ENCODE measurements at places on chromosomes 7 and 10. TPM values are rescaled to one million over a fixed set of nuclear protein-coding genes. Genes with fewer than 3 reads are reported as not detected.
A peak's percentile ranks its signal among the peaks of the same experiment; 100 is the strongest.

GRCh38 chr10:33106767-33107166, 148.7 kb upstream of the ITGB1 start:
- DNase-seq = no peak

GRCh38 chr10:85492684-85493083, 873.9 kb downstream of the GRID1 start:
- no peak for DNase-seq

DNA sequence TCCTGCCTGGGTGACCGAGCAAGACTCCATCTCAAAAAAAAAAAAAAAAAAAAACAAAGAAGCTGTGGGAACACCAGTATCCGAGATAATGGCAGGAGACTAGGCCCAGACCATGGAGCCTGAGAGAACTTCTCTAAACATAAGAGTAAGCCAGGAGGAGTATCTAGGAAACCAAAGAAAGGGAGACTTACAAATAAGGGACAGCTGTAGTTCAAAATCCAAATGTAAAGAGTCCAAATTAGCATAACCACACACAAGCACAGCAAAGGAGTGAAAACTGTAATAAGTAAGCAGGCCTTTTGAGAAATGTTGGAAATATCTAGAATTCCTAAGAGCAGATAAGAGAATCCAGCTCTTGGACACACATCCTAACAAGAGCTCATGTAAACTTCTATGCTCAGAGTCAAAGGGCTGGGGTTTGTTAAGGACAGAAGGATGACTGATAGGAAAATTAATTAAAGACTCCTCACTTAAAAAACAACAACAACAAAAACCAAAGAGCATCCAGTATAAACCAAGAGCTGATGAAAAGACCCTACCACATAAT, 15.8 kb downstream of the ZNF25 start:
- DNase-seq = no peak

- no peak for DNase-seq
These were observed 259.7 kb downstream of the EXOC4 start for GRCh38 chr7:133512560-133512959.

- no peak for DNase-seq
These were observed 18.0 kb downstream of the CALU start for GRCh38 chr7:128757203-128757602.

- no peak for DNase-seq
These were observed 111.9 kb downstream of the TCERG1L start for GRCh38 chr10:131199646-131200045.

GRCh38 chr10:2893158-2893845, 174.0 kb upstream of the PFKP start:
- peak; percentile 13 for DNase-seq

DNA sequence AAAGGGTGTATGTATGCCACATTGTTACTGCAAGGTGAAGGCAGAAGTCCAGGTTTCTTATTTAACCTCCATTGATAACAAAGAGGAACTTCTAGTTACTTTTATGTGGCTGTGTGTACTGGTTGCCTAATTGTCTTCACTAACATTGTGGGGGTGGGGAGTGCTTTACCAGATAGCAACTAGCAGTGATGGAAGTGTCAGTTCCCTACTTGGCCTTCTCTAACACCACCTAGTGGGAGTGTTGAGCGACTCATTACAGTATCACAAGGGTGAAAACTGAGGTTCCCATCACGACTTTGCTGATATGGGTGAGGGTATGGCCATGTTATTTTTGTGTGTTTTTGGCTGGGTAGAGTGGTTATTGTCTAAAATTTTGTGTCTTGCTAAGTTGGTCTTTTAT, 274.4 kb downstream of the THSD7A start:
- peak; percentile 48 for DNase-seq

- no peak for DNase-seq
These were observed 82.1 kb downstream of the PDGFA start for GRCh38 chr7:437329-438251.

DNA sequence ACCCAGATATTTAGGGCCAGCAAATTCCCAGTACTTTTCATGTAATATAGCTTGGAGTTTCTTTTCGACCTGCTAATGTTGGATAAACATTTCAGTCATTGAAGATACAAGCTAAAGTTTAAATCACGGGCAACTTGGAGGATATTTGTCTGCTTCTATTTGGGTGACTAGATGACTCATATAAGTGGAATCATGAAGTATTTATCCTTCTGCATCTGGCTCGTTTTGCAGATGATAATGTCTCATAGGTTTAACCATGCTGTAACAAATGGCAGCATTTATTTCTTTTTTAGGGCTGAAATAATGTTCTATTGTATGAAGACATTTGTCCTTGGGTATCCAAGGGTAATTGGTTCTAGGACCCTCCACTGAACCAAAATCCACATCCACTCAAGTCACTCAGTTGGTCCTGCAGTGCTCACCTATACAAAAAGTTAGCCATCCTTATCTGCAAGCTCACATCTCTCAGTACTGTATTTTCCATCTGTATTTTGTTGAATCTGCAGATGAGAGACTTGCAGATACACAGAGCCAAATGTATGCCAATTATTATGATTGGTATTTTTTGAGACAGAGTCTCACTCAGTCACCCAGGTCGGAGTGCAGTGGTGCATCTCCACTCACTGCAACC, 187.2 kb upstream of the CSTF2T start:
- no peak for DNase-seq

DNA sequence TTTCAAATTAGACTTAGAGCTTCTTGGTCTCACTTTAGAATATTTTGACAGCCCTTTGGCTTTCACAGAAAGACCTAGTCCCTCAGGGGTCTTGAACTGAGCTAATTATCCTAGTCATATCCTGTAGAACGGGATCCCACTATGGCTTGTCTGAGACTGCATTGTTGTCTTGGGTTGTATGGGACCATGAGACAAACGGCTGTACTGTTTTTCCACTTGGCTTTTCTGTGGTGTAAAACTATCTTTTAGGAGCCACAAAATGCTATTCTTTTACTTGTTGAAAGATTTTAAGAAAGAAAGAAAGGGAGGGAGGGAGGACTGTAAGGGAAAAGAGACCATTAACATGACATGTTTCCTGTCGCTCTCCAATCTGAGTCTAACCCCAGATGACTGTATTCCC, 432.5 kb downstream of the AUTS2 start:
- DNase-seq = no peak

DNA sequence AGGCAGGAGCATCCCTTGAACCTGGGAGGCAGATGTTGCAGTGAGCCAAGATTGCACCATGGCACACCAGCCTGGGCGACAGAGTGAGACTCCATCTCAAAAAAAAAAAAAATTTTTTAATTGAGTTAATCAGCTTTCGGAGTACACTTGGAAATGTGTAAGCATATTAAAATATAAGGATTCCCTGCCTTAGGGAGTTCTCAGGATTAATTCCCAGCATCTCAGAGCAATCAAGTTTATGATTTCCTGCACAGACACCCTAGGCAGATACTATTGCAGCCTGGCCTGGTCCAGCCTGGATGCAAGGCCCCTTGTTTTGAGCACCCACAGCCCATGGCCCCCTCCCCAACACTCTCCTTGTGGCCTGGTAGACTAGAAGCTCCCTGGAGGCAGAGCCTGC, 39.8 kb downstream of the GFRA1 start:
- DNase-seq = no peak

GRCh38 chr10:107473225-107473624, 308.7 kb upstream of the SORCS1 start:
- DNase-seq = no peak

DNA sequence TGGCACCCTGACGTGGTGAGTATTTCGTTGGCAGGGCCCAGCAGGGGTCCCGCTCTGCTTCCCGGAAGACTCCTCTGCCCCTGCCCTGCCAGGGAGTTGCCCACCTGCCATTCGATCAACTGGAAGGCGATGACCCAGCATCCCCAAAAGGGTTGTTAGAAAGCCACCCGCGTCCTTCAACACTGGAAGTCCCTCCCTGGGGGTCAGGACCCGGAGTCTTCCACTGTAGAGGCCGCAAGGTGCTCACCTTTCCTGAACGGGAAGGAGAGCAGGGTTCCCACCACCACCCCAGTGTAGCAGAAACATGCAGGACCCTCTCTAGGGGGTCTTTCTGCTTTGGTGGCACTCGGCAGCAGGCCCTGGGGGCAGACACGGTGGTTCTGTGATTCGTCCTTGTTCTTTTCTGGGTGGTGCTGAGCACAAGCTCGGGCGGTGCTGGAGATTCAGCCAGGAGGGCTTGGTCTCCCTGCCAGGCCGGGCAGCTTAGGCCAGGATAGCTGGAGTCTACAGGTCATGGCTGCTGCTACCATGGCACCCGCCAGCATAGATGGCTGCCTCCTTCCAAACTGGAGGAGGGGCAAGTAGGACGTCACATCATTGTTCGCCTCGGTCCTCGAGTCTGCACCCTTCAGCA, 19.6 kb upstream of the DPYSL4 start:
- DNase-seq = no peak

- no peak for DNase-seq
These were observed 37.3 kb upstream of the PDZD8 start for GRCh38 chr10:117412469-117413010.

DNA sequence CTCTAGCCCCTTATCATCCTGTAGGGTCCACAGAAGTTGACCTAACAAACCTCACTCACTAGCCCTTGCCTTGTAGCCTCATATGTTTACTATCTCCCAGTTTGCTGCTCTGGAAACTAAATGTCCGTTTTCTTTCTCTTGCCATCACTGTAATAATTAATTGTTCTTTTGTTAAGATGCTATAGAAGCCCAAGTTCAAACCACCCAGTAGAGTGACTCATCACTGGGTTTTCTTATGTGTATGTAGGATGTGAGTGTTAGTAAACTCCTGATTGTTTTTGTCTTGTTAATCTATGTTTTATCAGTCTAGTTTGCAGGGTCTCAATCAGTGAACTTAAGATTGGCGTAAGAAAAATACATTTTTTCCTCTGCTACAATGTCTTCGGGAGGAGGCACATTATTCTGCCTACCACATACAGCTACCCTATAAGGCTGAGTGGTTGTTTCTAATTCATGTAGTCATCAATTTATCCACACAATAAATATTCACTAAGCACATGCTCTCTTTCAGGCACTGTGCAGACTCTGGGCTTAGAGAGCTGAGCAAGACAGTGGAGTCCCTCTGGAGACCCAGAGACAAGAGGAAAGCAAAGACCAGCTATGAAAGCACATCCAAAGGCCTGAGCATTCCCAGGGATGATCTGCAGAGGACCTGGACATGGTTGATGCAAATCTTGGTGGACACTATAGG, 474.1 kb upstream of the AKR1E2 start:
- DNase-seq = no peak

- no peak for DNase-seq
These were observed 210.8 kb downstream of the ADARB2 start for GRCh38 chr10:1526436-1527055.

GRCh38 chr10:64211466-64211865, 690.3 kb downstream of the REEP3 start:
- no peak for DNase-seq

GRCh38 chr7:158310924-158311666, 276.5 kb downstream of the PTPRN2 start:
- no peak for DNase-seq

Gene JCAD
- total RNA-seq = 19.1 TPM

Gene ZMYND11
- total RNA-seq = 53.0 TPM

Gene ATP6V0A4
- total RNA-seq = 0.23 TPM

Gene FLNC
- total RNA-seq = 0.57 TPM

Gene PTPRN2
- total RNA-seq = 3.5 TPM

Gene ORC5
- 35.1 TPM for total RNA-seq

Gene TPK1
- 22.8 TPM for total RNA-seq

Gene CAMK2B
- 0.15 TPM for total RNA-seq

Gene TDRD1
- not detected for total RNA-seq

Gene DNAJC12
- total RNA-seq = 53.7 TPM

Gene MNX1
- 2.7 TPM for total RNA-seq

Gene ADAM12
- 1.1 TPM for total RNA-seq

Gene UFSP1
- total RNA-seq = 7.0 TPM

Gene HOXA7
- 4.1 TPM for total RNA-seq

Gene LFNG
- total RNA-seq = 0.20 TPM

Gene ZSWIM8
- total RNA-seq = 32.4 TPM

Gene SPDYE1
- total RNA-seq = not detected

Gene RBM20
- total RNA-seq = 2.3 TPM

Gene SEC31B
- 2.6 TPM for total RNA-seq
